Activated CD8-positive, alpha-beta T cell treated with anti-CD3 and anti-CD28 coated beads for 36 hours (primary cell): ENCODE measurements at places on chromosomes 5 and 9. TPM values are rescaled to one million over a fixed set of nuclear protein-coding genes. Genes with fewer than 3 reads are reported as not detected.

DNA sequence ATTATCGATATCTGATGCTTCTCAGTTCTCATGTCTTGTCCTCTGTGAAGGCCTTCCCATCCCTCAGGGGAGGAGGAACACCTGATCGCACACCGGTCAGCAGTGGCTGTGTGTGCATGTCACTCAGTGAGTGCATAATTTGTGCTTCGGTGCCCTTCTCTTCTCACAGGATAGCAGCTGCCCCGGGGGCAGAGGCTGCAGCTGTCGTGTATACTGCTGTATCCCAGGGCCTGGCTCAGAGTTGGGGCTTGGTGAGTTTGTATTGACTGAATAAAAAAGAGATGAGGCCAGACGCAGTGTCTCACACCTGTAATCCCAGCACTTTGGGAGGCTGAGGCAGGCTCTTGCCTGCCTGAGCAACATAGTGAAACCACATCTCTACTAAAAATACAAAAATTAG, 49.7 kb upstream of the NCS1 start:
- H3K4me3 ChIP-seq, result no peak overlapping the region
- peaks cover 29% of the 10 kb centered on the region for H3K36me3 ChIP-seq
- no peaks in the 10 kb centered on the region for H3K27me3 ChIP-seq
- no peak overlapping the region for H3K27ac ChIP-seq
- no peak for DNase-seq

ZFP37 gene
- total RNA-seq, result 1.4 TPM

- no peaks in the 10 kb centered on the region for H3K36me3 ChIP-seq
- H3K4me3 ChIP-seq, result no peak overlapping the region
- DNase-seq, result no peak
- H3K4me1 ChIP-seq, result no peaks in the 10 kb centered on the region
Measured at GRCh38 chr9:101029315-101030085, 973 bp downstream of the PLPPR1 start.

FBXO38 gene
- total RNA-seq, result 38.0 TPM

DNA sequence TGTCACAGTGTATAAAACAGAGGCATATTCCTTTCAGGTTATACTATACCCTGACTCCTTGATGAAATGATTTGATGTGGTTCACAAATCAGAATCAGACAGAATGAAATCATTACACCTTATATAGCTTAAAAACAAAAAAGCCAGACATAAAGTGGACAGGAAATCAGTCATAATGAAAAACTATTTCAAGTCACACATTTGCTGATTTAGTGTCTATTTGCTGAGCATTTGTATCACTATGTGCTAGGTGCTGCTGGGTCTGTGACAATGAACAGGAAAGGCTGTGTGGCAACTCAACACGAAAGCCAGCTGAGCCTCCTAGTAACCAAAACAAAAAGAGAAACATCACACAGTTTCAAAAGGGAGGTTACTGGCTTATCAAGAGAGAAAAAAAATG, 194.0 kb downstream of the EFNA5 start:
- no peak overlapping the region for H3K4me3 ChIP-seq
- peaks cover 5% of the 10 kb centered on the region for H3K27me3 ChIP-seq
- peaks cover 3% of the 10 kb centered on the region for H3K4me1 ChIP-seq
